ENCODE measurements at places on chromosomes 5 and 9.

DNA sequence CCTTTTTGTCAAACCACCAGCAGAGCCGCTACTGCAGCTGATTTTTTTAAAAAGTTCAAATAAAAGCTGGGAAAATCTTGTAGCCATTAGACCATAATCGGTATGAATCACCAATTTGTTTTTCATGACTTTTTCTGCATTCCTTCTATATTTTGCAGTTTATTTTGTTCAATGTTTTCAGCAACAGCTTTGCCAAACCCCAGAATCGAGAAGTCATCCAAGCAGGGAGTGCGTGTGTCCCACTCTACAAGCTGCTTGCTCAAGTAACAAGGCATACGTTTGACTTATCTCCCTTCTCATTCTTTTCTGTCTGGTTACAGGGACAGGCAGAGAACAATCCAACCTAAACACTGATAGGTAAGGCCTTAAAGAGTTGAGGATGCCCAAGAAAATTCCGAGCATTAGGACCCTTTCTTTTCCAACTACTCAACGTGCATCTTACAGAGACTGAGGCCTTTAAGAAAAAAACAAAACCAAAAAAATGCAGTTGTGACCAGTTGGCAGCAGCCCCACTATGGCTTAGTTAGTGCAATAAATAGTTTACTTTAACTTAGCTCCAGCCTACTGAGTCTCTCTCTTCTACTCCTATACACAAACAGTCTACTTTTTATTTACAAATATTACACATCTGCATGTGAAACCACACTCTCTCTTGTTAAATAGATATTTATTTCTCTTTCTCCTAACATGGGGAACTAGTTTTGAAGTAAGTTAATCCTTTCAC lies 134.7 kb upstream of the SLIT3 start:
- DNase-seq: no peak

DNA sequence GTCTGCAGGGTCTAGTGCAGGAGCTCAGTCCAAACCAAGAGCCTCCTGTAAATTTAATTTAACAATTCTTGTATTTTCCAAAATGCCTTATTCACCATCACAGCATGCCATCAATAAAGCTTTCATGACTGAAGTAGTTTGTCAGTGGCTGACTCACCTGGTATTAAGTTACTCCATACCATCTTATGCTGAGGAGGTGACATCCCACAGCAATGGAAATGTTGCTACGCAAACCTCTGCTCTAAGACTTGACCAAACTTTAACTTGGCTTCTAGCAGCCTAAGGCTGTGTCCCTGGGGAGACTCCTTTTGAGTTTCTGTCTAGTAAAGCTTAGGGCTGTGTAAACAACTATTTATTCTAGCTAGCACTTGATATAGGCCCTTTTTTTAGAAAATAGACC lies 1231.3 kb upstream of the CDH18 start:
- DNase-seq: no peak

DNA sequence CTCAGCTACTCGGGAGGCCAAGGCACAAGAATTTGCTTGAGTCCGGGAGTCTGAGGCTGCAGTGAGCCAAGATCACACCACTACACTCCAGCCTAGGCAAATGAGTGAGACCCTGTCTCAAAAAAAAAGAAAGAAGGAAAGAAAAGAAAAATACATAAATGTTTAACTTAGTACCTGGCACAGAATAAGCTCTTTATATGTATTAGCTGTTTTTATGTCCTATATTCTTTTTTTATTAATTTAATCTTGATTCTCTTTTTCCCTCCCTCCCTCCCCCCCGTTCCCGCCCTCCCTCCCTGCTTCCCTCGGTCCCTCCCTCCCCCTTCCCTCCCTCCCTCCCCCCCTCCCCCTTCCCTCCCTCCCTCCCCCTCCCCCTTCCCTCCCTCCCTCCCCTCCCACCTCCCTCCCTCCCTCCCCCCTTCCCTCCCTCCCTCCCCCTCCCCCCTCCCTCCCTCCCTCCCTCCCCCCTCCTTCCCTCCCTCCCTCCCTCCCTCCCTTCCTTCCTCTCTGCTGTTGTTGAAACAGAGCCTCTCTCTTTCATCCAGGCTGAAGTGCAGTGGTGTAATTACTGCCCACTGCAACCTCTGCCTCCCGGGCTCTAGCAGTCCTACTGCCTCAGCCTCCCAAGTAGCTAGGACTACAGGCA lies 135.8 kb upstream of the GRHPR start:
- no peak for DNase-seq

DNA sequence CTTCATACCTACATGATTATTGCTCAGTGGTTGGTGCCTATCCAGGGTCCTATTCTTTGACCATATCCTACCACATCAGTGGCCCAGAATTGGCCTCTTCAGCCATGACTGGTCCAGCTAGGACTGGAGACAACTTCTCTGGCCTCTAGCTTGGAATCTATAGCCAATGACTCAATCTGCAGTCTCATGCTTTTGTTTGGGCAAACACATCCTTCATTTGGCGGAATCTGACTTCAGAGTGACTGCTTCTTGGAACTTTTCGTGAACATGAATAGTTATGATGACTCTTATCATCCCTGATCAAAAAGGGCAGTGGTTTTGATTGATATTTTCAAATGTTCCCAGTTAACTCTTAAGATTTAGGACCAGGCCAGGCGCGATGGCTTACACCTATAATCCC lies 134.1 kb downstream of the PAPPA start:
- DNase-seq: no peak

DNA sequence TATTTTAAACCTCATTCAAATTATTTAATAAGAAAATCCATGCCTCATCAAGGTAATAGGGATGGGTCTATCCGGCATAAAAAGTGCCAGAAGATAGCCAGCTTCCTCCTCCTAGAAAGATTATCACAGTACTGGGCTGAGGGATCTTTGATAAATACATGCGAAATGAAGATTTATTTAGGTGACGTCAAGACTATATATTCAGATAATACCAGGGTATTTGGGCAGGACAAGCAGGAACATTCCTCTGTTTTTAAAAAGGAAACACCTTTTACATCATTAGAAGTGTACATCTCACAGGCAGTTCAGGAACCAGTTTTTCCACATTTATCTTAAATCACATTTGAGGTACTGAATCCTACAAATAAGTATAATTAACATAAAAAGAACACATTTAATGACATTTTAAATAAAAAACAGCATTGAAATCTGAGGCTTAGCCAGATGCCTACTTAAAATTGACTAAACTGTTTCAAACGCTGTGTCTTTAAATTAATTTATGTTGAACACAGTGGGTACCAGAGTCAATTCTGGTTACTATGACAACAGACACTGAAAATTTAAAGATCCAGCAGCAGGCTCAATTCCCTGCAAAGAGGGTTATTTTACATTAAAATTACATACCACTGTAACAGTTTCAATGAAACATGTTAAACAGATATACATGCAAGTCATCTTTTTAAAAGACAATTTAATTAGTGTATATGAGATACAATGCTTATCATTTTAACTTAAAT lies 124.7 kb upstream of the SLCO6A1 start:
- no peak for DNase-seq

GRCh38 chr5:177090813-177091212 lies 4.1 kb downstream of the FGFR4 start:
- DNase-seq: no peak

- no peak for DNase-seq
Measured at GRCh38 chr5:133839721-133840120, 128.7 kb downstream of the C5orf15 start.

Measured in activated gamma-delta T cell treated with Interleukin-2 at 50 U/mL for 16 hours (primary cell).